ENCODE measurements at places on chromosomes 16 and 17. TPM values are rescaled to one million over a fixed set of nuclear protein-coding genes. Genes with fewer than 3 reads are reported as not detected.
A peak's percentile ranks its signal among the peaks of the same experiment; 100 is the strongest.

DNA sequence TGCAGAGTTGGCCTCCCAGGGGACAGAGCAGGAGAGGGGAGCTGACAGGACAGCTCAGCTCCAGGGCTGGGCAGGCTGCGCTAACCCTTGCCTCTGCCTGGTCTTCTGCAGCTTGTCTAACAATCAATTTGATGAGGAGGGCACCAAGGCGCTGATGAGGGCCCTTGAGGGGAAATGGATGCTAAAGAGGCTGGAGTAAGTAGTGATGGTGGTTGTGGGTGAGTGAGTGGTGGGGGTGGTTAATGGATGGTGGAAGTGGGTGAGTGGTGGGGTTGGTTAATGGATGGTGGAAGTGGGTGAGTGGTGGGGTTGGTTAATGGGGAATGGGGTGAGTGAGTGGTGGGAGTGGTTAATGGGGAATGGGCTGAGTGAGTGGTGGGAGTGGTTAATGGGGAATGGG, 22.0 kb upstream of the CPNE2 start:
- DNase-seq: no peak

The CD300LB gene
- 0.25 TPM for polyA plus RNA-seq

The TP53TG3B gene
- not detected for polyA plus RNA-seq

GRCh38 chr17:5794881-5795506, 210.7 kb upstream of the NLRP1 start:
- DNase-seq: no peak

The PDIA2 gene
- 142 TPM for polyA plus RNA-seq

- DNase-seq: no peak
These were observed 325.5 kb downstream of the CA10 start for GRCh38 chr17:51833045-51833444.

The PROCA1 gene
- polyA plus RNA-seq: 2.6 TPM

DNA sequence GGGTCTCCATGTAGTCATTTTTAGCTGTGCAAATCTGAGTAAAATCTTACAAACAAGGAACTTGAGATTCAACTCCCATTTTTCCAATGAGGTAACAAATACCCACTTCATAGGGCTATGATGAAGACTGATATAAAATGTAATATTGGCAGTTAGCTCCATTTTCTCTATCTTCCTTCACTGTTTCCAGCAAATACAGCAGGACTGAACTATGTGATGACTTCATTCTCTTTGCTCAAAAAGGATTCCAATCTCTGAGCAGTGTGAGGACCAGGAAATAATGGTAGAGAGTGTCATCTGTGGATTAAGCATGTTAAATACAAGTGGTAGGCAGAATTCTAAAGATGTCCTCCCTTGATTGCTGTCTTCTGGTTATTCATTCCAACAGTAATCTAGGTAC, 18.3 kb downstream of the RND2 start:
- DNase-seq: no peak

The PSMD3 gene
- 45.9 TPM for polyA plus RNA-seq

GRCh38 chr16:85824161-85825135, 25.0 kb downstream of the COX4I1 start:
- DNase-seq: no peak

DNA sequence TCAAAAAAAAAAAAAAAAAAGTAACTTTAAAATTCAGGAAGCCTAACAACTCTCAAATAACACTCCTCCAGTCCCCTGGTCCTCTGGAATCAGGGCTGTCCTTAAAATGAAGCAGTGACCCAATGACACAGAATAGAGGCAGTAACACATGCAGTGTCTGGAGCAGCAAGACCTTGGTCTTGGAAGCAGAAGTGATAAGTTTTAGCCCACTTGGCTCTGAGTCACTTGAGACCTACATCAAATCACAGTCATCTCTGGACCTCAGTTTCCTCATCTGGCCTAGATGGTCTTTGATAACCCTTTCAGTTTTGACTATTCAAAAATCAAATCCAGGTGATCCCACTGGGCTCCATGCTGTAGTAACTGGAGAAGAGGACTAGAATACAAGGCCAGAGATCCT, 39.0 kb downstream of the LYRM1 start:
- DNase-seq: no peak

- no peak for DNase-seq
These were observed 467.3 kb downstream of the KCNJ2 start for GRCh38 chr17:70636517-70637133.

GRCh38 chr16:89826531-89827382, 1.5 kb upstream of the SPIRE2 start:
- peak; percentile 52 for DNase-seq

The MYH8 gene
- not detected for polyA plus RNA-seq

The EVI2A gene
- 14.5 TPM for polyA plus RNA-seq

DNA sequence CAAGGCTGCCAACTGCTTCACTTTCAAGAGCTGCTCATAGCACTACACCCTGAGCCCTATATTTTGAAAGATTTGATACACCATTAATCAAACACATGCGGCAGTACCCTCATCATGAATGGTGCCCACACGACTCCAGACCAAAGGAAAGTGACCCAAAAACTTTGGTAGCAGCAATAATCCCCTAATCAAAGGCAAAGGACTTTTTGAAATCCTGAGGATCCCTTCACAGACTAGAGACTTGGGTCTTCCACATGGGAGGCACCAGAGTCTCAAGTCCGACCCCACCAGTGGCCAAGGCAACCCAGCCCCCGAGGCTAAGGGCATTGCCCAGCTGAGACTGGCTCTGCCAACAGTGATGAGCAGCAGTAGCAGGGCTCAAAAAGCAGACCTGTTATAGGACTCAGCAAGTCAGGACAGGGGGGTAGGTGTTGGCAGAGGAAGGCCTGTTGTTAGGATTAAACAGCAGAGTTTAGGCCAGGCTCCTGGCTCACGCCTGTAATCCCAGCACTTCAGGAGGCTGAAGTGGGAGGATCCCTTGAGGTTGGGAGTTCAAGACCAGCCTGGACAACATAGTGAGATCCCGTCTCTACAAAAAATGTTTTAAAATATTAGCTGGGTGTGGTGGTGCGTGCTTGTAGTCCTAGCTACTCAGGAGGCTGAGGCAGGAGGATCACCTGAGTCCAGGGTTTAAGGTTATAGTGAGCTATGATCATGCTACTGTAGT, 3.2 kb downstream of the TRIM25 start:
- no peak for DNase-seq

The CRK gene
- 18.0 TPM for polyA plus RNA-seq

- DNase-seq: no peak
These were observed 7.9 kb downstream of the SPOP start for GRCh38 chr17:49670002-49670401.

The CRISPLD2 gene
- polyA plus RNA-seq: 20.2 TPM

DNA sequence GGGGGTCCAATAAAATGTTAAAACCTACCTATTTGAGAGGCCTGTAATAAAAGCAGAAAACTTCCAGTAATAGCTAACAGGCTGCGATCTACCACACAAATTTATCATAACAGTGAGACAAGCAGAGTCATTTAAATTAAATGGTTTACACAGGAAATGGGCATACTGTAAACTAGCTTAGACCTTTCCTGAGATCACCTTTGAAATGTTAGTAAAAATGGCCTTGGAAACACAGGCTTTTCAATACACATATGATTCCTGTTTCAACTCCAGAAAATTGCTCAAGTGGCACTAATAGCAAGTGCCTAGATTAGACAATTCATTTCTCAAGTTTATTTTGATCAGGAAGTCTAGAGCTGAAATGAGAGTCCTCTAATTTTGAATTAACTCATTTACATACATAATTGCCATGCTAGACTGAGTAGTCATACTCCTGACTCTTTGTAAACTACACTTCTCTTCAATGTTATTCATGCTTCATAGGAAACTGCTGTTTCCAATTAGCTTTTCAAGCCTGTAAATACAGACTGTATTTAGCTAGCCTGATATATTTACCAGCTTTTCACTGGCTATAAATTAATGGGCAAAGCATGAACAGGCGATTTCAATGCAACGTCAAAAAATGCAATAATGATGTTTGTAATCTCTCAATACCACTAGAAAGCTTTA, 43.3 kb downstream of the PARN start:
- DNase-seq: no peak

DNA sequence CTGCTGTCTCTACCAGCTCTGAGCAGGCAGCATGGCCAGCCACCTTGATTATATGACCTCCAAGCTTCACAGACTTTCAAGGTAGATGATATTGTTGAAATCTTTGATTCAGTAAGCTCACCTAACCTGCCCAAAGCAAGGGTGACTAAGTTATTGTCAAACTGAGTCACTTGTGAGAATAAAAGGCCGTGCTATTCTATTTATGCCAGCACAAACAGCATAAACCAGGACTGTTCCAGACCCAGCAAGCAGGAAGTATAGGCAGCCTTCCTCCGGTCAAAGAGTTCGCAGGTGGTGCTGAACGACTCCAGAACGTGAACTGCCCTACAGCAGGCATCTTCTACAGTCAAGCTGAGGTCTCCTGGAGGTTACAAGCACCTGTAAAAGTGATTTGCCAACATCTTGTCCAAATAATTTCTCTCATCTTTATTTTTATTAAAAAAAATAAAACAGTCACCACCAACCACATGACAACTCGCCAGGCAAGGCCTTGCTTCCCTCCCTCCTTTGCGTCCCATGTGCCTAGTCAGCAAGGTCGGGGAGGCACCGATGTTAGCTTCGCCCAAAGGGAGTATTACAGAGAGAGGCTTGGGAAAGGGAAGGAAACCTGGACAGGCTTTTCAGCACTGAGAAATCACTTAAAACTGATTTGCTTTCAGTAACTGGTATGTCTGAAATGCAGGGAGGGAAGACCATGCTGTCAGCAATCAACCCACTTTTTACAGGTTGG, 10.8 kb downstream of the ARL2BP start:
- no peak for DNase-seq

- DNase-seq: no peak
These were observed 41.9 kb downstream of the ZFHX3 start for GRCh38 chr16:73006026-73006425.

The IRX5 gene
- 0.75 TPM for polyA plus RNA-seq

- peak; percentile 54 for DNase-seq
These were observed at the start of gene RASL10B for GRCh38 chr17:35731239-35731916. Gene RASL10B (plus strand): TSS chr17:35731639. CDS start chr17:35735185, 3,546 bp downstream.

DNA sequence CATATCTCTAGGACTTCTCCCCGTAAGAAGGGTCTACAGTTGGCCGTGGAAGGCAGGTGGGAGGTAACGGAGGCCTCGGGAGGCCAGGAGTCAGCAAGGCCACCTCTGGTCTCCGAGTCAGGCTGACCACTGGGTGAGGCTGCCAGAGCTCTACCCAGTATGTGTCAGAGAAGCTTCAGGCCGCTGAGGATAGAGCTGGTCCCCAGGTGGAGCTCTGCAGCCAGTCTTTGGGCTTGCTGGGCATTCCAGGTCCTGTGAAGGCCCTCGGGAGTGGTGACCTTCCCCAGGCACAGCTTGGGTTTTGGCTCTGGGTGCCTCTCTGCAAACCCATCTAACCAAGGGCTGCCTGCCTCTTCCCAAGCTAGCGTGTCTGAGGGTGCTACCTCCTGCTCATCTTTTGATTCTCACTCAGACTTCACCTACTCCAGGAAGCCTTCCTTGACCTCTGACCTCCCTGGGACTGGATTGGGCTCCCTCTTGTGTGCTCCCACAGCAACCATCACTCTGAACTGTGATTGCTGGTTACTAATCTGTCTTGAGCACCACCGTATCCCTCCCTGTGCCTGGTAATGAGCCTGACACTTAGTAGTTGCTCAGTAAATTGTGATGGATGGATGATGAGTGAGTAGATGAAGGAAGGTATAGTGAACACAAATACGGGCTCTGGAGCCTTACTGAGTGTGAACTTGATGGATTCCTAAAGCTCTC, 22.3 kb downstream of the RHBDL3 start:
- DNase-seq: no peak

The IGSF6 gene
- polyA plus RNA-seq: 2.2 TPM

The KCNJ16 gene
- polyA plus RNA-seq: 10.5 TPM

GRCh38 chr16:29757950-29758466, 12.2 kb upstream of the C16orf54 start:
- DNase-seq: no peak

GRCh38 chr17:37818689-37819088, 73.8 kb upstream of the HNF1B start:
- DNase-seq: peak; percentile 56

The CNGB1 gene
- 0.08 TPM for polyA plus RNA-seq

Data from stomach (tissue), 19 donors.